ENCODE measurements at places on chromosomes 1 and 21.

DNA sequence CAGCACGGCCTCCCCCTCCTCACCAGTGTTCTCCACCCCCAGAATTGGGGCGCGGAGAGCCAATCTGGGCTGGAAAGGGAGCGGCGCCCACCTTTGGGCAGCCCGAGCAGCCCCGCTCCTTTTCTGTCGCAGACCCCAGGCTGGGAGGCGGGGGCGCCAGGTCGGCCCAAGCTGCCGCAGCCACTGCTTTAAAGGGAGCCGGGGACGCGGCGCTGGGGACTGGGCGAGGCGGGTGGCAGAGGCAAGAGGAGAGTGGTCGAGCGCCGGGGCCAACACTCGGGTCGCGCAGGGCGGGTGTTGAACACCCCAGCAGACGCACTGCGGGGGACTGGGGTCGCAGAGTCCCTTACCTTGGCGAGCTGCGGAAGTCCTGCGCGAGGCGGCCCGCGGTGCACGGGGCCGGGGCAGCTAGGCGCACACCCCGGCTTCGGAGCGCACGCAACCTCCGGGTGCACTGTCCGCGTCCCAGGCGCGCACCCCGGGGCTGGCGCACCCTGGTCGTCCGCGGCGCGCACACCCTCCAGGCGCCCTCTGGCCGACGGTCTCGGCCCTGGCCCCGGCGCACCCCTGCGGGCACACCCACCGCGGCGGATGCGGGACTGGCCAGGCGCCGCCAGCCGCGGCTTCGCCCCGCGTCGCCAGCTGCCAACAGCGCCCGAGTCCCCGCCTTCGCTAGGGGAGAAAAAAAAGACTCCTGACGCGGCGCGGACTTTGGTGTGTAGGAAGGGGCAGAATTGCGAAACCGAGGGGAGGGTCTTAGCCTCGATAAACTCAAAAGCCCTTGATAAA, at the start of gene KANK4:
KANK4 (minus strand) TSS at position 679 of the 789 bp plus-strand sequence. CDS start 37,870 bp downstream, outside the sequence.
- DNase-seq, result no peak

DNA sequence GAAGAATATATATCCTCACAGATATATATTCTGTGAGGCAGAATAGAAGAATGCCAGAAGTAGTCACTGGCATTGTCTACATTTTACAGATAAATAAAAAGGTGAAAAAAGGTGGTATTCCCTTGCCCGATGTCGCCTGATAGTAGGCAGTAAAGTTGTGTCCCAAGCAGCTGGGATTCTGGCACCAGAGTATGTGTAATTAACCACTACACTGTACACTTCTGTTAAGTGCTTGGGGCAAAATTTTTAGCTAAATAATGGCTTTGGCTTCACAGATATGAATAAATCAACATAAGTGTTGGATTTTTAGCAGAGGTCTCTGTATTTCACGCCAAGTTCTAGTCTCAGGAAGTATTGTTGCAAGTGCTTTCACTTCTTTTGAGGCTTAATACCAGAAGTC, 13.3 kb upstream of the CASQ2 start:
- no peak for DNase-seq

- no peak for DNase-seq
Measured at GRCh38 chr21:17467829-17468228, 45.0 kb upstream of the CXADR start.

DNA sequence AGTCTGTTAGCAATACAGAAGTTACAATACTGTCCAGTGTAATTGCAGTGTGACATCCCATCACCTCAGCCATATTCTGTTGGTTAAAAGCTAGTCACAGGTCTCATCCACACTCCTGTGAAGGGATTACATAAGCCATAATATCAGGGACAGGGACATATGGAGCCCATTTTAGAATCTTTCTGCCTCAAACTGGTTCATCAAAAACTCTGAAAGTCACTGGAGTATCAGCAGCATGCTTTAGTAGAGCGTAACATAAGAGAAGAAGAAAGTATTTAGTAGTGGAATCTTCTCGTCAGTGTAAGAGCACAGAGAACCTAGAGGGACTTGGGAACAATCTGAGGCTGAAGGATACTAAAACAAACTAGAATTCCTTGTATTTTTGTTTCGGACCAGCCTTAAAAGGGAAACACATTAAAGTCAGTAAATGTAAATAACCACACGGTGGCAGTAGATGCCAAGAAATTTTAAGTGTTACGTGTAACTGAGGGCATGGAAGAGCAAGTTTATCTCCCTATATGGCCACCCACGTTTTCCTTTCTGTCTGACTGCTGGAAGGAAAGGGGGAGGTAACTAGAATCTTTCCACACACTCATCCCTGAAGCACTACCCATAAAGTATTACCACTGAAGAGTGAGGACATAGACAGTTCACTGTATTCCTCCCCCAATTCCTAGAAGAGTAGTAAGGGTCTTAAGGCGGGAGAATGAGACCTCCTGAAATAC, 41.6 kb upstream of the AGL start:
- DNase-seq, result no peak

DNA sequence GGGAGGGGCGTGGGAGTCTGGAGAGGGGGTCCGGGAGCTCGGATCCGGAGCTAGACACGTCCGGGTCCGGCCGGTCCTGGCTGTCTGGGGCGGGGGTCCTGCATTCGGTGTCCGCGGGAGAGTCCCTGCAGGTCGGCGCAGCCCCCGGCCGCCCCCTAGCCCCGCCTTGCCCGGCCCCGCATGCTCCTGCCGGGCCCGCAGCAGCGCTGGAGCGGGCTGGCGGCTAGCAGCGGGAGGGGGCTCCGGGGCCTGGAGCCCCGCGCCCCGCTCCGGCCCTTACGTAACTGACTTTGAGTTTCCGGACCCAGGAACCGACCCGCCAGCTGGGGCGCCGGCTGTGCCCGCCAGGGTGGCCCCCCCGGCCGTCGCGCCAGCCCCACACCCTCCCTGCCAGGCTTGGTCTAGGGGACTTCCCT, 26.9 kb upstream of the EPB41 start:
- peak; percentile 58 for DNase-seq

GRCh38 chr1:228339766-228340685, 66.6 kb downstream of the TRIM11 start:
- no peak for DNase-seq

DNA sequence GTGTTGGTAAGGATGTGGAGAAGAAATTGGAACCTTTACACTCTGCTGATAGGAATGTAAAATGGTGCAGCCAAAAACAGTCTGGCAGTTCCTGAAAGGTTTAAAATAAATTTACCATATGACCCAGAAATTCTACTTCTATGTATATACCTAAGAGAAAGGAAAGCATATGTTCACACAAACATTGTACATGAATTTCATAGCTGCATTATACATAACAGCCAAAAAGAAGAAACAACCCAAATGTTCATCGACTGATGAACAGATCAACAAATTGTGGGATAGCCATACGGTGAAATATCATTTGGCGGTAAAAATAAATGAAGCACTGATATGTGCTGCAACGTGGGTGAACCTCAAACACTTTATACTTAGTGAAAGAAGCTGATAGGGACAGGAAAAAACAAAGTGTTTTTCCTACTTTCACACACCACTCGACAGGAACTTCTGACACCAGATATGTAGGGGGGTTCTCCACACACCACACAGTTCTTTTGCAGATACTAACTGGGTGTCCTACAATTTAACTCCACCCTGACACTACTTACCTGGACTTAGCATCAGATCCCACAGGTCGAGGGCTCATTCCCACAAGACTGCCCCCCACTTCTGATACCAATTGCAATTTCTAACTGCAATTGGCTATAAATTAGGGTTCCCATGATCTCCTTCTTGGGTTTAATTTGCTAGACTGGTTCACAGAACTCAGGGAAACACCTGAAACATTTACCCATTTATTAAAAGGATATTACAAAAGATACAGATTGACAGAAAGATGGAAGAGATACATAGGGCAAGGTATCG, 35.9 kb upstream of the ZNF326 start:
- no peak for DNase-seq

DNA sequence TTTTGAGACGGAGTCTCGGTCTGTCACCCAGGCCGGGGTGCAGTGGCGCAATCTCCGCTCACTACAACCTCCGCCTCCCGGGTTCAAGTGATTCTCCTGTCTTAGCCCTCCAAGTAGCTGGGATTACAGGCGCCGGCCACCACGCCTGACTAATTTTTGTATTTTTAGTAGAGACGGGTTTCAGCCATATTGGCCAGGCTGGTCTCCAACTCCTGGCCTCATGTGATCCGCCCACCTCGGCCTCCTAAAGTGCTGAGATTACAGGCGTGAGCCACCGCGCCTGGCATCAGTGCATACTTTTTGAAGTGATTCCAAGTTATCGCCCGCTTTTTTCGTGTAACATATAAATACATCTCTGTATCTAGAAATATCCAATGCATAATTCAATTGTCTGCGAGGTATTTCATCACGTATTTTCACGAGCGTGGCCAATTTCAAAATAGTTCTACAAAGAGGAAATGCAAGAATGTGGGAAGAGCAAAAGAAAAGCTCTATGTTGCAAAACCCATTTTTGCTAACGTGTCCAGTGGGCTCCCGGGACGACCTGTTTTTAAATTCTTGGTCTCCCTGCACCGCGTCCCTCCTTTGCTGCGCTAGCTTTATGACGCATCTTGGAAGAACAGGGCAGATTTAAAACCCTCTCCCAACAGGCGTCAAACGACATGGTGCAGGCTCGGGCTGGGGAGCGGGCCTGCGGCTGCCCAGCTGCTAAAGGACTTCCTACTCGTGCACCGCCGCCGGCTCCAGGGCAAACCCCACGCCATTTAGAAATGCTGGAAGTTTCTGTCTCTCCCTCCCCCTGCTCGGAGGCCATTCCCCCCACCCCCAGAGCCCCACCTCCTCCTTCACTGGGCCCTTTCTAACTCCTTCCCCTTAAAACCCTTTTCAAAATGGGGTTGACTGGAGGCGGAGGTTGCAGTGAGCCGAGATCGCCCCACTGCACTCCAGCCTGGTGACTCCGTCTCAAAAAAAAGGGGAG, 923 bp upstream of the IFNGR2 start:
- DNase-seq, result no peak

- DNase-seq, result peak; percentile 46
Measured at GRCh38 chr1:231724876-231725647, 98.5 kb downstream of the DISC1 start.

DNA sequence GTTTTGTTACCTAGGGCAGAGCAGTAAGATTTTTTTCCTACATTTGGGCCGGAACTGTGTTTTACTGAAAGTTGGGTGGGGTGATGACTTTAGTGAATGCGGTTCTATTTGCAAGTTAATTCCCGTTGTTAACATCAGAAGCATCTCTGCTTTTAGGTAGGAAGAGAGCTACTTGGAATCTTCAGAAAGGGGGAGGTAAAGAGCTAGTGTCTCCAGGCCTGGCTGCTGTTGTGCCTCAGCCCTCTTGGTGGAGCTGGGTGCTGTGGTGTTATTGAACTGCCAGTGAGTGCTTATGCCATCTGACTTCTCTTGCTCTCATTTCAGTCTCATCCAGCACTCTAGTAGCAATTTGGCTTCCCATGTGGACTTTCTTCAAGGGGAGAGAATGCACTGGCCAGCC, 3.4 kb downstream of the KDM4A start:
- DNase-seq, result no peak

- peak; percentile 29 for DNase-seq
Measured at GRCh38 chr21:25790122-25790877, 55.5 kb downstream of the GABPA start.

DNA sequence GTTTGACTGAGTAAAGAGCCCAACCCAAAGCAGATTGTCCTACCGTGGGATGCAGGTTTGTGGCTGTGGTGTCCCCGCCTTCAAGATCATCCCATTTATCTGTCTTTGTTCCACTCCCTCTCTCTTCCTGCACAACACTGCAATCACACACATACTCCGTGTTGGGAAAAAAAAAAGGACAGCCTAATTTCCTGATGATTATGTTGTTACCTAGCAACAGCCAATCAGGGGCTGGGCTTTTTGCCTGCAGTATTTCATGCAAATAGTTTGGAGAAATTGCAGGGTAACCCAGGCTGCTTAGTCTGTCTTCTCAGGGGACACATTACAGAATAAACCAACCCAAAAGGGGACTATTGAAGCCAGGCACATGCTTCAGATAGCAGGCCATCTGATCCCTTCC, 38.3 kb downstream of the PHC2 start:
- no peak for DNase-seq

- DNase-seq, result no peak
Measured at GRCh38 chr1:223180731-223181321, 37.8 kb upstream of the TLR5 start.

GRCh38 chr1:111227434-111227833, at the start of gene CHI3L2:
CHI3L2 (plus strand) TSS chr1:111227713; CDS start chr1:111227730, 17 bp downstream.
- DNase-seq, result no peak

GRCh38 chr1:198424441-198424840, 116.0 kb downstream of the ATP6V1G3 start:
- DNase-seq, result no peak
